ENCODE measurements at places on chromosomes 1 and 21.

DNA sequence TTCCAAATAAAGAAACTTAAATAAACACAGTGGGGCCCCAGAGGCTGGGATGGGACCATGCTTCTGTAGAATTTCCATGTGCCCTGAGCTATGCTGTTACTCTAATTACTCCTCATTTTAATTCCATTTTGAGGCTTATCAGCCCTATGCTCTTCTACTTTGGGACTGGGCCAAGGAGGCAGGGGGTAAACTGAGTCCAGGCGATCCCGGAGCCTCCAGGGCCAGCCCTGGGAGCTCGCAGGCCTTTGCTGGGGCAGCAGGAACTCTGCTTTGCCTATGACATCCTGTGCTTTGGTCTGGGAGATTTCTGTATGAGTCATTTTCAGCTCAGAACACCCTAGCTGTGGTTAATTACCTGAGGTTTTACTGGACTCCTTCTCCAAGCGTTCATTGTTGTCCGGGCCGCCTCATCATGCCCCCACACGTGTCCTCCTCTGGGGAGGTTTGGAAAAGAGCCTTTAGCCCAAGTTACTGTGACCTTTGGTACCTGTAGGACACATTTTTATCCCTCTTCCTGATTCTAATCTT is 95.7 kb downstream of the RHOU start:
- DNase-seq: no peak

- DNase-seq: no peak
These were observed 49.4 kb downstream of the H3-3A start for GRCh38 chr1:226111883-226112261.

DNA sequence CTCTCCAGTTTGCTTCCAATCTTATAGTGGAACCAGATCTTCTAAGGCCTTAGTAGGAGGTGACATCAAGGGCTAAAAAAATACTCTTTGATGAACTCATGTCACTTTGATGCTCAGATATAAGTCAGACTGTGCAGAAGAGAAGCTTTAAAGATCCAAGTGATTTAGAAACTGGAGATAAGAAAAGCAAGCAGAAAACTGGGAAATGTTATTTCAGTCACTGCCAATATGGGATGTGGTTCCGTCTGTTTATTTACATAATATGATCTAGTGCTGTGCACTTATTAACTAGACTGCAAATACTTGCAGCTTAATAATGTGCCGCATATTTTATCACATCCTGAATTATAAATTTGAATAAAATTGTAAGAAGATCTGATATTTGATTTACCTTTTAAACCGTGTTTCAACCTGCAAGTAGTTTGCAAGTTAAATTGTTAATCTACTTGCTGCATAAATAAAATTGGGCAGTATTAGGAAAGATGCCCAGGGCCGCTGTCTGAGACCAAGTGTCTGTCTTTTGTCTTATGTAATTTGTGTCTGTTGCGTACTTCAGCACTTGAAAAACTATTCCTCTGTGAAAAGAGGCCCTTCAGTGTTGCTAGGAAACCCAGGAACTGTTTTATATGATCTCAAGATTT is 29.6 kb downstream of the CXADR start:
- no peak for DNase-seq

GRCh38 chr1:212752252-212752933 is 39.2 kb downstream of the NSL1 start:
- no peak for DNase-seq

DNA sequence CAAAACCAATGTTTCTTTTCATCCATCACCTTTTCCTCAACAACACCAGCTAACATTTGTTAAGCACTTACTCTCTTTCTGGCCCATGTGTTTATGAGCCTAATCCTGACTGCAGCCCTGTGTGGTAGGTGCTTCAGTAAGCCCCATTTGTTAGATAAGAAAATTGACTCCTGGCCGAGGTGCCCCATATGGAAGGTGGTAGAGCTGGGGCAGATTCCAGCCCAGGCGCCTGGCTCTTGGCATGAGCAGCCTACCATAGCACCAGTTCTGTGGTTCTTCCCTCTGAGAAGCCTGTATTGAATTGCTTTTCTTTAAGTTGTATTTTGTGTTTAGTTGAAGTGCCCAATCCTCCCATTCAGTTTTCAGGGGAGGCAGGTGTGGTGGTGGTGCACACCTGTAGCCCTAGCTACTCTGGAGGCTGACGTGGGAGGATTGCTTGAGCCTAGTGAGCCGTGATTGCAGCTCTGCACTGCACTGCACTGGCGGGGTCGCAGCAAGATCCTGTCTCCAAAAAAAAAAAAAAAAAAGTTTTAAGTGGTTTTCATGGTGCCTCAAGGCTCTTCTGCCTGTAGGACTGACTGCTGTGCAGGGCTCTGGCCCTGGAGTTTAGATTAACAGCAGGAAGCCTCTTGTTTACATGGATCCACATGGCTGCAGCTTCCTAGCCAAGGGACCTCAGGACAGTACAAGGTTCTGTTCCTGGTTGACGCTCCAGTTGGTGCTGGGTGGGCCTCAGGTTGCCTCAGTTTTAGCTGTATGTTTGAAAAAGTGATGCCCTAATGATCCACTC is 125.9 kb downstream of the MRPS6 start:
- DNase-seq: no peak

- DNase-seq: no peak
These were observed 6.4 kb upstream of the GSTM4 start for GRCh38 chr1:109649491-109649914.

Measured in sigmoid colon (tissue), 7 donors.